G401 (cell line): ENCODE measurements at places on chromosomes 7 and 10.

- peak; percentile 86 for DNase-seq
Measured at GRCh38 chr10:59907918-59908807, 1.8 kb upstream of the CCDC6 start.

GRCh38 chr10:7258948-7259523 lies 151.8 kb downstream of the SFMBT2 start:
- no peak for DNase-seq

GRCh38 chr10:131259535-131259934 lies 52.0 kb downstream of the TCERG1L start:
- DNase-seq: no peak

DNA sequence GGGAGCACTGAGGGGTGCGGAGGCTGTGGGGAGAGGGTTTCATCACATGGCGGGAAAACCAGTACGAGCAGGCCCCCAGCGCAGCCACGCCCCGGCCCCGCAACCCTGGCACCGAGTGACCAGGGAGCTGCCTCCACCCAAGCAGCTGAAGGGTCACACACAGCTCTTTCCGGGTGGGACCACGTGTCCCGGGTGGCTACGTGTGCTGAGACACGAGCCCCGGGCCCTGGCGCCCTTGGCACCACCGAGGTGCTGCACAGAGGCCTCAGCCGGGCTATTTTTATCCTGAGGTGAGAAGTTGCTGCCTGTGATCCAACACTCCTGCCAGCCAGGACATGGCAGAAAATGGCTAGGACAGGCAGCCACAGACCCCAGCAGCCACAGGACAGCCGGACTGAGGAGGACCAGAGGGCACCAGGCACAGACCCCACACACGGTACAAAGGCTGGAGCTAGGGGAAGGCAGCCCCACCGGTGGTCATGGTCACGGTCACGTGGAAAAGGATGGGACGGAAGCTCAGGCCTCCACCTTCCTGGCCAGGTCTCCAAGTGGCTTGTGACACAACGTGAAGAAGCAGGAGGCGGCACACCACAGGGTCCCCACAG lies 223.7 kb downstream of the MAD1L1 start:
- DNase-seq: peak; percentile 29

GRCh38 chr7:13322126-13322525 lies 634.7 kb downstream of the ARL4A start:
- DNase-seq: peak; percentile 47
